ENCODE measurements at places on chromosomes 13 and 19.
A peak's percentile ranks its signal among the peaks of the same experiment; 100 is the strongest.

DNA sequence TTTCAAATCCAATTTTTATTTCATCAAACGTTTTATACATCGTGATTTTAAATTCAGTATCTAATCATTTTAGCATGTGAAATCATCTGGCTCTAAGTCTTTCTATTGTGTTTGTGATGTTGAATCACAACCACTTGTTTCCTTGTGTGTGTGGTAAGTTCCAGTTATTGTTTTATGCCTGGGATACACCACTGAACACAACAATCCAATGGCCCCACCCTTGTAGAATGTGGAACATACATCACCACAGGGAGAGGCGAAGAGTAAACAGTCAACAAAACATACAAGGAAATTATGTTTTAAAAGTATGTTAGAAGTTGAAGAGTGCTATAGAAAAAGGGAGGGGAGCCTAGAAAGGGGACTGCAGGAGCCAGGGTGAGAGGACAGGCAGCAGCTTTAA lies 100.5 kb downstream of the EPSTI1 start:
- DNase-seq, result no peak

GRCh38 chr19:38162094-38162493 lies 61.9 kb downstream of the DPF1 start:
- DNase-seq, result no peak

DNA sequence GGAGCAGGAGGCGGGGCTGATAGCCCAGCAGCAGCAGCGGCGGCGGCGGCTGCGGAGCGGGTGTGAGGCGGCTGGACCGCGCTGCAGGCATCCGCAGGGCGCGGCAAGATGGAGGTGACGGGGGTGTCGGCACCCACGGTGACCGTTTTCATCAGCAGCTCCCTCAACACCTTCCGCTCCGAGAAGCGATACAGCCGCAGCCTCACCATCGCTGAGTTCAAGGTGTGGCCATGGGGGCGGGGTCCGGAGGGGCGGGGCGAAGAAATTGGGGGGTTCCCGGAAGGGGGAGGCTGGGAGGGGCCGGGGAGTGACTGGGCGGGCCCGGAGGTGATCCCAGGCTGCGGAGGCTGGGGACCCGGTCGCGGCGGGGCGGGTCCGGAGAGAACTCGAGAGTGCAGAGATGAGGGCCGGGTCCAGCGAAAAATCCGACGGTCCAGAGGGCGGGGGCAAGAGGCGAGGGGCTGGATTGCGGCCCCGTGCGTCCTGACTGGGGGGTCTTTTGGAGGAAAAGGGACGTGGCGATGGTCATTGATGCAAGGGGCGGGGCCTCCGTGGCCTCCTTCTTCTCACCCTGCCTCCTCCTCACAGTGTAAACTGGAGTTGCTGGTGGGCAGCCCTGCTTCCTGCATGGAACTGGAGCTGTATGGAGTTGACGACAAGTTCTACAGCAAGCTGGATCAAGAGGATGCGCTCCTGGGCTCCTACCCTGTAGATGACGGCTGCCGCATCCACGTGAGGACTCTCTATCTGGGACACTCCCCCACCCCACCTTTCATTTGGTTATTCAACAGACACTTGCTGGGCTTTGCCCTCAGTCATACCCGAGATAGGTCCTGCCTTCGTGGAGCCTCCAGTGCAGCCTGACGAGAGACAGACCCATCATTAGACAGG lies at the start of gene TBCB:
TSS of gene TBCB (plus strand) at position 16 of the 891 bp plus-strand sequence. CDS start at position 109, 93 bp downstream.
- DNase-seq, result peak; percentile 71

DNA sequence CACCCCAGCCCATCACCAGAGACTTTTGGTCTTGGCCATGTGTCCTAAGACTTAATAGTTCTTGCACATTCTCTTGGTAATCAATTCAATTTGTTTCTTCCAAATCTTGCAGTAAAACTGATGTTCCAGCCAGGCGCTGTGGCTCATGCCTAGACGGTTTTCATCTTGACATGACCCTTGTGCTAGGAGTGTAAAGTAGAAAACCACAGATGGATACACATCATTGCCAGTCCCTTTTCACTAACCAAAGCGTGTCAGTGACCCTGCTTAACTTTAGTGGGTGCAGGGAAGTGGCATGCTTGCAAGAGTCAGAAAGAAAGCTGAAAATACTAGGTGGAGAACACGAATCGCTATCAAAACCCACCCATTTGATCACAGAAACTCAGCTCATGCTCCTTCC lies 18.0 kb upstream of the CD70 start:
- no peak for DNase-seq

DNA sequence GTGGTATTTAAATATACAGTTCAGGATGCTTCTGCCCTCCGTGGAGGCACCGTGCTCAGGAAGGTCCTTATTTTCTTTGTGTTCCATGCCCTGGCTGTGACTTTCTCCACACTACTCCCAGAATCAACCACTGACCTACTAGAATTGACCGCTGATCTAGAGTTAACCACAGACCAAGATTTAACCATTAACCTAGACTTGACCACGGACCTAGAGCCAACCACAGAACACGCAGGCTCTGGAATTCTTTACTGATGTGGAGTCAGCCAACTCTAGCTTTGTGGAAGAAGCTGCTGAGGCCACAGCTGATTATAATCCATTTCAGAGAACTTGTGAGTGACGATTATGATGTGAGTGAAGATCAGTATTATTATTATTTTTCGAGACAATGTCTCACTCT lies 18.0 kb downstream of the GTF2F2 start:
- DNase-seq, result no peak

DNA sequence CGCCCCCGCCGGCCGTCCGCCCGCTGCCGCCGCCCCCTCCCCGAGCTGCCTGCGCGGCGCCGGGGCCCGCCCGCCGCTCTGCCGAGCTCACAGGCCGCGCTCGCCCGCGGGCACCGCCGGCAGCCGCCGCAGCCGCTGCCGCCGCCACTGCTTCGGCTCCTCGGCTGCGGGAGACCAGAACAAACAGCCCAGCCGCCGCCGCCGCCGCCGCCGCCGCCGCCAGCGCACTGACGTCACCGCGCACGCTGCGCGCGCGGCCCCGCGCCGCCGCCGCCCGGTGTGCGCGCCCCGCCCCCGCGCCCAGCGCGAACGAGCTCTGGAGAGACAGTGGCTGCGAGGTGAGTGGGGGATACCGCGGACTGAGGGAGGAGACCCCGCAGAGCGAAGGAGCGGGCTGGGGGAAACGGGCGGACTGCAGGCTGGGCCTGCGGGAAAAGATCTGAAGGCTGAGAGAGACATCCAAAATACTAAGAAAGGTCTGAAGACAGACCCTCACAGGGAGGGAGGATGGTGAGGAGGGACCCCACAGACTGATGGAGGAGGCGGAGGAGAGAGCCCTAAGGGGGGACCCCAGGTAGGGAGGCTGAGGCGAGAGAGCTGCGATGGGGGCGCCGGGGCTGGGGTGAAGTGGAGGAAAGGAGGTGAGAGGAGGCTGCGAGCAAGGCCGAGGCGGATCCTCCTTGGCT lies at the start of gene BRD4:
TSS of gene BRD4 (minus strand) at position 229 of the 686 bp plus-strand sequence. CDS start 59,440 bp downstream, outside the sequence.
- DNase-seq, result peak; percentile 87

DNA sequence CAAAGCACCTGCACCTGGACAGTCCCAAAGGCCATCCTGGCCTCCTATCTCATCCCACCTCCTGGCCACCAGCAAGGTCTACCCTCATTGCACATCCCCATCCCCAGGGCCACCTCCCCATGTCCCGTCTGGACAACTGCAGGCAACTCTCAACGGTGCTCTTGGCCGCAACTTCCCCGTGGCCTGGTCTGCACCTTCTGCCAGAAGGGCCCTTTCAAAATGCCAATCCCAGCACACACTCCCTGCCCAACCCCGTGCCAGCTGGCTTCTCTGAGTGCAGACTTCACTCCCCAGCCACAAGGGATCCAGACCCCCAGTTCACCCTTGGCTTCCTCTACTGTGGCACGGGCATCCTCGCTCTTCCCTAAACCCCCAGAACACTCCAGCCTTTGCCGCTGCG lies 8.2 kb downstream of the PEPD start:
- no peak for DNase-seq

DNA sequence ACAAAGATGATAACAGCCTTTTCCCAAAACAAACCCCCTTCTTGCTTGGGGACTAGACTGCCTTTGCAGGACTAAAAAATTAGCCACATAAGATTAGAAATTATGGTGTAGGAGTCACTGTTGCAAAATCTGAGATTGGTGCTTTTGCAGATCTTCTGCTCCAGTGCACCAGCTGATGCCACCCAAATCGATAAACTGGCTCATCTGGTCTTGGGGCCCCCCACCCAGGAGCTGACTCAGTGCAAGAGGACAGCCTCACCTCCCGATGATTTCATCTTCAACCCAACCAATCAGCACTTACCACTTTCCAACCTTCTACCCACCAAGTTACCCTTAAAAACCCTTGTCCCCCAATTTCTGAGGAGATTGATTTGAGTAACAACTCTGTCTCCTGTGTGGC lies 47.1 kb upstream of the PEPD start:
- no peak for DNase-seq

DNA sequence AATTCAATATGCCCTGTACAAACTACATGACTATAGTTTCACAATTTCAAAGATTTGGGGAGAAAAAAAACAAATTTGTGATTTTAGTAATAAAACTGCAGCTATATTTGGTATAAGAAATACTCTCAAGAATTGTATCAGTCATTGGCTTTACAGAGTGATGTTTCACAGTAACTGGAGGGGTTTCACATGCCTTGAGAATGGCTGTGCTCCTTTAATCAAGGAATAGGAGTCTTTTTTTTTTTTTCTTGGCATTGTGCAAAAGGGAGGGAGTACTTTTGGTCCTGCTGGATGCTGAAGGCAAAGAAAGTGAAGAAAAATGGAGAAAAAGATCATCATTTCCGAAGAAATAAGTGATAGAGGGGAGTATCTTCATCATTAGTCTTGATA lies 6.8 kb downstream of the ZNF507 start:
- DNase-seq, result no peak

DNA sequence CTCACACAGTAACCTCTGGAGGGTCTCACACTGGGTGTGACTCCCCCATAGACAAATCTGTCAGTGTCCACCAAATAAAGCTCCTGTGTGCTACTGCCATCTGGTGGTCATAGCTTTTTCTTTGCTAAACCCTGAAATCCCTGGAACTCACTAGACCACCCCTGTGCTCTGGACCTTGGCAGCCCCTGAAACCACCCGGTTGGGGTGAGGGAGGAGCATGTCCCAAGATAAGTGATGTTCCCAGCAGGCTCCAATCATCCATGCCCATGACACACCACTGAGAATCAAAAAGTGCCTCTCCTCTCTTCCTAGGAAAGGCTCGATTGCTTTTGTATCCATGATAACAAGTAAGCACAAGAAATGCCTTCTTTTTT lies 6.5 kb upstream of the HSD17B14 start:
- DNase-seq, result peak; percentile 72

- DNase-seq, result peak; percentile 73
Observed at GRCh38 chr19:19211499-19212420, at the start of gene NCAN. Gene NCAN, plus strand, starts transcription at chr19:19211958. Its CDS starts 4,996 bp downstream, at chr19:19216954.

GRCh38 chr19:5900976-5901375 lies 2.6 kb downstream of the NDUFA11 start:
- DNase-seq, result no peak

GRCh38 chr13:42766016-42766415 lies 15.4 kb upstream of the FAM216B start:
- peak; percentile 93 for DNase-seq

GRCh38 chr13:69168436-69168835 lies 939.2 kb upstream of the ATXN8OS start:
- DNase-seq, result no peak

- no peak for DNase-seq
Observed at GRCh38 chr19:12330340-12330739, 3.1 kb downstream of the ZNF563 start.

- no peak for DNase-seq
Observed at GRCh38 chr13:99959127-99959539, 12.4 kb downstream of the ZIC5 start.

DNA sequence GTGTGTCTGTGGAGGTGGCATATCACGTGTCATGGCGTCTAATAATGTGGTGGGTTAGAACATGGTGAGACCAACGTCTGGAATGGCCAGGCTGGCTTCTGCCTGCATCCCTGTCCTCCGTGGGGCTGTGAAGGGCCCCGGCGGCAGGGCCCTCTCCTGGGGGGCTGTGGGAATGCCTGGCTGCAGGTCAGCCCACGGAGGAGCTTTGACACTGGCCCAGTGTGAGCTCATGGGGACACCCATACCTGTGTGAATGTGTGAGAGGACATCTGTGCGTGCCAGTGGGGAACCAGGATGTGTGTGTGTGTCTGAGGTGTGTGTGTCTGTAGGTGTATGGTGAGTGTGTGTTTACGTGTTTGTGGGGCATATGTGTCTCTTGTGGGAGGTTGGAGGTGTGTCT lies 300.1 kb downstream of the TEX29 start:
- no peak for DNase-seq

GRCh38 chr19:43872547-43873336 lies 45.6 kb downstream of the ZNF283 start:
- no peak for DNase-seq

GRCh38 chr19:22622901-22623840 lies 11.0 kb upstream of the ZNF492 start:
- DNase-seq, result no peak

- peak; percentile 99 for DNase-seq
Observed at GRCh38 chr19:44356383-44357111, at the start of gene ZNF112. Gene ZNF112, minus strand, starts transcription at chr19:44356680. Its CDS starts 16,141 bp downstream, at chr19:44340539.

GRCh38 chr13:48214519-48215121 lies 18.4 kb upstream of the ITM2B start:
- no peak for DNase-seq

- no peak for DNase-seq
Observed at GRCh38 chr13:79691826-79692225, 210.9 kb downstream of the NDFIP2 start.

- peak; percentile 55 for DNase-seq
Observed at GRCh38 chr19:29771708-29772414, 39.9 kb upstream of the CCNE1 start.

DNA sequence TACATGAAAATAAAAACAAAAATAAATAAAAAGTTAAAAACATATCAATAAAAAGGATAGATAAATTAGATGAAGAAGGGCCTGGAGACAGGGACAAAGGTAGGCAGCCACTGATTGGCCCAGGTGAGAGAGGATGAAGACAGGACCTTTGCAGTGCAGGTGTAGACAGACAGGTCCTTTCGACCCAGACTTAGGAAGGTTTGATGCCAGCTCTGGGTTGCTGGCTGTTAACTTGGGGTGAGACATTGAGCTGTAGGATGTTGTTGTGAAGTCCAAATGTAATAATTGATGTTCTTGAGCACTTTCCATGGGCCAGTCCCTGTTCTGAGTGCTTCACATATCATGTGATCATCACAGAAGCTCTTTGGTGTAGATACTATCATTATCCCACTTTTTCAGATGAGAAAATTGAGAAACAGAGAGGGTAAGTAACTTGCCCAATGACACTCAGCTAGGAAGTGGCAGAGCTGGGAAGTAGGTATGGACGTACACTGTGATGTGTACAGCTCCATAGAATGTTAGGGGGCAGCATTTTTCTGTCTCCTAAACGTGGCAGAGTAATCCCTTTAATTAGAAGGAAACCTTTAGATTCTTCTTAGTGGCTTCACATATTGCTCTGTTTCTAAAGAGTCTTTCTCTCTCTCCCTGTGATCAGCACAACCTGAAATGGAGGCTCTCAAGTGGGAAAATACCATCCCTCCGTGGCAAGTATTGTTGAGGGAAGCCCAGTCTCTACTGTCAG lies 76.0 kb upstream of the STK24 start:
- no peak for DNase-seq

GRCh38 chr19:35978271-35978670 lies 16.7 kb upstream of the SDHAF1 start:
- no peak for DNase-seq

- peak; percentile 86 for DNase-seq
Observed at GRCh38 chr13:73664851-73665250, 469.4 kb downstream of the KLF12 start.

- DNase-seq, result peak; percentile 86
Observed at GRCh38 chr19:1081301-1082164, 13.6 kb downstream of the POLR2E start.

All from NCI-H69 (cell line).